ENCODE measurements at places on chromosomes 2 and 18.

GRCh38 chr2:86623043-86623493 is 597 bp downstream of the RNF103 start:
- DNase-seq, result peak; percentile 61

DNA sequence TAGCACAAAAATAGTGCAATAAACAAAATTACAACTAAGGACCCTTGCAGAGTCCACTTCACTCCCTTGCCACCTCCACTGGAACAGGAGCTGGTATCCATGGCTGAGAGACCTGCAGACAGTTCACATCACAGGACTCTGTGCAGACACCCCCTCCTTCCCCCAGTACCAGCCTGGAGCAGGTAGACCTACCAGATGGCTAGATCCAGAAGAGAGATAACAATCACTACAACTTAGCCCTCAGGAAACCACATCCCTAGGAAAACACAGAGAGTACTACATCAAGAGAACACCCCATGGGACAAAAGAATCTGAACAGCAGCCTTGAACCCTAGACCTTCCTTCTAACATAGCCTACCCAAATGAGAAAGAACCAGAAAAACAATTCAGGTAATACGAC is 49.8 kb downstream of the FBXO15 start:
- DNase-seq, result no peak

DNA sequence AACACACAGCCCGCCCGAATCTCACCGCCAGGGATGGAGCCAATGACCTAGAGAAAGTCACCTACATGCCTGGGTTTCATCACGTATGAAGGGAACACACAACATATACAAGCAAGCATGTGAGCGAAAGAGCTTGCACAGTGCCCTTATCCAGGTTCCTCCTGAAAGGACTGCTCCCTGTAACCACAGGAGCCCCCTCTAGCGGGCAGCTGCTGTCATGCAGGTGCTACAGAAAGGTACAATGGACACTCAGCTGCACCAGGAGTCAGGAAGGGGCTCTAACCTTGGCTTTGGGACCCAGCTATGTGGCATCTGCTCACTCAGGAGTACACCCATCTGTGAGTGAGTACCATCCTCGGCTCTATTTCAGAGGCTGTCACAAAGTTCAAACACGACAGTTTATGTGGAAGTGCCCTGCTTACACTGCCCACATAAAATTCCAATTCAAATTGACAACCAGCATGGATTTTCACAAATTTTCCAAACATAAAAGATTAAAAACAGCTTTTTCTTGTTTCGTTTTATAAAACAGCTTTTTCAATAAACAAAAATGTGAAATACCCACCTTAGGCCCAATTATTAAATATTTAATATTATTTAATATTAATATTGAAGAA is 3.5 kb downstream of the NDUFA10 start:
- DNase-seq, result peak; percentile 86

DNA sequence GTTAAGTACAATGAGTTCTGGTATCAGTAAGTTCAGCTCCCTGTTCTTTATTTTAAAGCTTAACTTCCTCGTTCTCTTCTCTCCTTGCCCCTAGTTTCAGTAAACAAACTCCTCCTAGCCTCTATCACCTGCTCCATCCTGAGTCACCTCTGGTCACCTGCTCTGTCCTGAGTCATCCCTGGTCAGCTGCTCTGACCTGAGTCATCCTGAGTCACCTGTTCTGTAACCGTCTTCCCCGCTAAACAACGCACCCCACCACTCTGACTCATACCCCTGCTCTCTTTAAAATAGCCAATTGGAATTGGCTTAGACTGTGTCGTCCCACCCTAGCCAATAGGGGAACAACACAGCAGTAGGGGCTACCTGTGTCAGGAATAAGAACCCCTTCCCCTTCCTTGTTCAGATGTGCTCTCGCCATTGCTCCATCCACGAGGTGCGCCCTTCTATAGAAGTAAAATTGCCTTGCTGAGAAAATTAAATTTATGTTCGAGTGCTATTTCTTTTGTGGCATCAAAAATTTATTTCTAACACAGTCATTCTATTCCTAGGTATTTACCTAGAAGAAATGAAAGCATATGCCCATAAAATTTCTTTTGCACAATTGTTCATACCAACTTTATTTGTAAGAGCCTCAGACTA is 24.9 kb upstream of the RMND5A start:
- DNase-seq, result no peak

DNA sequence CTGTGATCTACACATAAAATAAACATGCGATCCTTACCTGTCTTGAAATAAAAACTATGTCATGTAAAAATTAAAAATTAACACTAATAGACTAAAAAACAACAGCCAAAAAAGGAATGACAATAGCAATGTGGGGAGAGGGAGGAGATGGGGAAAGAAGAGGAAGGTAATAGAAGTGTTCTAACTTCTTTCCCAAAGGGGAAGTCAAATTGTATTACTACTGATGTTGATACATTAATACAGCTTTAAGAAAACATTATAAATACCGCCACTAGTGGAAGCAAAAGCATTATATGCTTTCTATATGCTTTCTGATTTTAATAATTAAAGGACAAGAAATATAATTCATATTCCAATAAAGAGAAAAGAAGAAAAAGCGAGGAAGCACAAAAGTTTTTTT is 22.2 kb downstream of the ZNF516 start:
- DNase-seq, result no peak

GRCh38 chr2:203672856-203673255 is 33.6 kb upstream of the CD28 start:
- DNase-seq, result no peak

- no peak for DNase-seq
Observed at GRCh38 chr2:58138396-58139030, 91.9 kb downstream of the VRK2 start.

- no peak for DNase-seq
Observed at GRCh38 chr2:86753606-86754005, 33.5 kb downstream of the RMND5A start.

DNA sequence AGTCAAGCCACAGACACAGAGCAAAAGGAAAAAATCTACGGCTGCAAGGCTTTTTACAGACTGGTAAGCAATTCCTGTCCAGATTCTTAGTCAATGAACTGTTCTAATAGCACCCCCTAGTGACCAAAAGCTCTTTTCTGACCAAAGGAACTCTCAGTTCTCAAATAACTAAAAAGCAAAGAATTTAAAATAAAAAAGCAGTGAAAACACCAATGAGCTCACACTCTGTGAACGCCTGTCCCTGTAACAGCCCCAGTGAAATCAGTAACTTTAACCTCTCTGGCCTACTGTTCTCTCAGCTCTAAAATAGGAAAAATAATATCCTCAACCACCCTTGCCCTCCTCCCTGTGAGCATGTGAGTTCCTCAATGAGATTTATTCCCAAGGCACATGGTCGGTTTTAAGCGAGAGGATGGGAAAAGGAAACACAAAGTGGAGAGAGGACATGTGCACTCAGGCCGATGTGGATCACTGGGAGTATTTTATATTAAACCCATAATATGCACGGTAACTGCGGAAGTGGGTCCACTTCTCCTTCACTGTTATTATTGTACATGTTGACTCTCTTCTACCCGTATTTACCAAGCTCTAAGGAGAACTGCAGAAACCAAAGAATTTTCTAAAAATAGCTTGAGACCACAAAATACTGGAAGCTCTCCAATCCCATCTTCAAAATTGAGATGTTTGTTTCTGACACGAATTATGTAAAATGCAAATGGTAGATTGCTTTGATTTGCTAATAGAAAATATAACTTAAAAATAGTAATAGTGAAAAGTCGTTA is 128.5 kb downstream of the STK39 start:
- DNase-seq, result peak; percentile 48

DNA sequence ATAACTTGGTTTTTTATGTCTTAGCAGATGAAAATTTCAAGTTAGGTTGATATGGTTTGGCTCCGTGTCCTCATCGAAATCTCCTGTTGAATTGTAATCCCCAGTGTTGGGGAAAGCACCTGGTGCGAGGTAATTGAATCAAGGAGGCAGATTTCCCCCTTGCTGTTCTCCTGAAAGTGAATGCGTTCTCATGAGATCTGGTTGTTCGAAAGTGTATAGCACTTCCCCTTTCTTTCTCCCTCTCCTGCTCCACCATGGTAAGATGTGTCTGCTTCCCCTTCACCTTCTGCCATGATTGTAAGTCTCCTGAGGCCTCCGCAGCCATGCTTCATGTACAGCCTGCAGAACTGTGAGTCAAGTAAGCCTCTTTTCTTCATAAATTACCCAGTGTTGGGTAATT is 242.1 kb upstream of the TNP1 start:
- no peak for DNase-seq

GRCh38 chr2:139099721-139100120 is 319.5 kb upstream of the NXPH2 start:
- no peak for DNase-seq

DNA sequence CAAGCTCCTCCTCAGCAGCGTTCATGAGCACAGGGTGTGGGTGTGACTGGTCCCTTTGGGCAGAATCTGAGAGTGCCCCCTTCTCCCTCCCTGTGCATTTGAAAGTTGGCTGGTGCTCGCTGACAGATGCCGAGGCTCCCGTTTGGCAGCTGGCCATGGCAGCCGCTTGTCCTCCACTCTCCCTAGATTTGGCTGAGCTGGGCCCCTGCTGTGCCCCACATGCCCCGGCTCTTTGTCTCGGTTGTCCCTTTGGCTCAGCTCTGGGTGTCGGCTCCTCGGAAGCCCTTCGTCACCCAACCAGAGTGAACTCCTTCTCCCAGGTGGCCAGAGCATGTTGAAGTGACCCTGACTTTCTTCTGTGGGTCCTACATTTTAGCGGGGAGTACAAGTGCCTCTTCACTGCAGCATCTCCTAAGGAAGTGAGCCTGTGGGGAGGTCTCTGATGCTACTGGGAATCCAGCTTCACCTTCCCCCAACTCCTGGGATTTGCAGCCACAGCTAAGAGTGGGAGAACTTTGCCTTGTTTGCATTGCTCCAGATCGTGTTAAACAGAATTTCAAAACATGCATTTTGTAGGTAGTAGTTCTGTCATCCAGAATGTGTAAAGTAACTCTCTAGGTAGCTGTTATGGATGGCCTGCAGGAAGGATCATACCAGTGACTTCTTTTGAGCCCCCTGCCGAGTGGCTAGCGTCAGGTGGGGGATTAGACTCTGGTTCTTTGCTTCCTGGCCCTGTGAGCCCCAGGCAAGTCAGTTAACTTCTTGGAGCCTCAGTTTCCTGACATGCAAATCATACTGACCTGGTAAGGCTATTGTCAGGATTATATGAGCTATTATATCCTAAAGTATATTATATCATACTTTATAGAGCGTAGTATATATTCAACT is 24.2 kb downstream of the HPCAL1 start:
- DNase-seq, result no peak

DNA sequence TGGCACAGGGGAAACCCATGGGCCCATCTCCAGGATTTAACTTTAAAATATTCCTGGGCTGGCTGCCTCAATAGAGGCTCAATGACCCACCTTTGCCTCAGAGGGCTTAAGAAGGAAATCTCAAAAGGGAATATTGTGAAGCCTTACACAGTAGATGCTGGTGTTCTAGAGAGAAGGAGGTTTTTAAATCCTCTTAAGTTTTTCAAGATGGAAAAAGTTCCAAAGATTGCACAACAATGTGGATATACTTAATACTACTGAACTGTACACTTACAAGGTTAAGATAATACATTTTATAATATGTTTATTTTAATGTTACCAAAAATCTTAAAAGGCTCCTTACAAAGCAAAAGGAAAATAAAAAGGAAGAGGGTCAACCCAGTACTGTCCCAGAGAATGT is 54.9 kb upstream of the LCLAT1 start:
- no peak for DNase-seq

DNA sequence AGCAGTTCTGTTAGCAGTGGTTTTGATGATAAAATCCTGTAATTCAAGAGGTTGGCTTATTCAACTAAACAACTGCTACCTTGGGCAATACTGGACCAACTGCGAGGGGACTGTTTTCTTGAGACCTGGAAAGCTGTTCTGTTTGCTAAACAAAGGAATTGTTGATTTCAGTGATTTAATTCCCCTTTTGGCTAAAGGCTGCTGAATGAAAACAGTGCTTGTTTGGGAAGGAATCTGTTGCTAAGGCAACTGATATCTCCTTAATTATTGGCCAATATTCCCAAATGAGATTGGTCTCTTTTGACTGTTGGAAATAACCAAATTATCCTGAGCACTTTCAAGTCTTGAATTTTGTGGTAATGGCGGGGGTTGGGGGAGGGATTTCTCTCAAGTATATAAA is 136.8 kb downstream of the CAMKMT start:
- DNase-seq, result no peak

DNA sequence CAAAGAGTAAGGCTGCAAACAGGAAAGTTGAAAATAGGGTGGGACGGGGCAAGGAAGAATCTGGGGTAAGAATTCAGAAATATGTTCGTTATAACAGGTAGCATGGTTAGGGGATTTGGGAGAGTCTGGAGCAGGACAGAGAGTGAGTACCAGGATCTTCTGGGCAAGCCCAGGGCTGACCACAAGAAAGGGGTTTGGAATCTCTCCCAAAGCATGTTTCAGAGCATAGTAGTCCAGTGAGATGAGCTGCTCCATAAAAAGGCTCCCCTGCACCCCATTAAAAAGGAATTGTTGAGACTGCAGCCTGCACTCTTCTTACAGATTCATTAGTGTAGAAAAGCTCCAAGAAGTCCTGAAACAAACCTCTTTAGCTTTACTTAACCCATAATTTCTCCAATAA is 291.1 kb downstream of the MTX2 start:
- no peak for DNase-seq

- no peak for DNase-seq
Observed at GRCh38 chr2:13768274-13768673, 864.2 kb upstream of the LRATD1 start.

GRCh38 chr2:174775571-174775980 is 11.3 kb upstream of the CHRNA1 start:
- no peak for DNase-seq

DNA sequence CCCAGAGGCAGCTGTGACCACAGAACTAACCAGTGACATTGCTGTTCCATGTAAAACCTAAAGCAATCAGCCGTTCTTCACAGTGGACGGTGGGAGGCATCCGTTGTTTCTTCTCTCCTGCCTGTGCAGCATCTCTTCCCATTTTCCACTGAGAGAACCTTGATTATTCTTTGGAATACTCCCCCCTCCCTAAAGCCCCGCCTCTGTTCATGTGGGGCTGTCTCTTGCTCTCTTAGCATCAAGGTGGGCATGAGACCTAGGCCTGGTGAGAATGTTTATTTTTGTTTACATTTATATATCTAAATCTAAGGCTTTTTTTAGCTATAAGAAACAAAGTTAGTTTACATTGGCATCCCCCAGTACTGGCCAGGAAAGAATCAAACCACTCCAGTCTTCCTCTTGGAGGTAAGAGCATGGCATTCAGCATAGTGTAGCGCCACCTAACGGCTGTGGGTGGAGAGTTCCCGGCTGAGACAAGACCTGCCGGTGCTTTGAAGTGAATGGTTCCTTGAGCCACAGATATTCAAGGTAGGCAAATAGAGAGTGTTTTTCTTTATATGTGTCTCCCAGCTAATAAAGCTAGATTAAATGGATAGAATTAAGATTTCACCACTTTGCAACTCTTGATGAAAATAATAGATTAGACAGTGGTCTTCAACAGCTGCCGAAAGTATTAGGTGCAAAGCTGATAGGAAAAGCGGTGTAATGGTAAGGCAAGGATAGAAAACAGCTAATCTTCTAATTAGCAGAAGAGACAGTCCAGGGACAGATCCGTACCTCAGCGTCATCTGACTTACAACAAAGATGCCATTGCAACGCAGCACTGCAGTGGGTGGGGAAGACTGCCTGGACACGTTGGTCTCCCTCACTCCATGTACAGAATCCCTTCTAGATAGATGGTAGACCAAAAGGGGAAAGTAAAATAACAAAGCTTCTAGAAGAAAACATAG is 219.6 kb upstream of the RAB12 start:
- DNase-seq, result peak; percentile 79
